Mammary microvascular endothelial cell (primary cell): ENCODE measurements at places on chromosomes 5 and 9. TPM values are rescaled to one million over a fixed set of nuclear protein-coding genes. Genes with fewer than 3 reads are reported as not detected.

Gene TMOD1
- total RNA-seq: 0.60 and 1.1 TPM in 2 replicates

Gene NREP
- 8.5 and 11.9 TPM in 2 replicates for total RNA-seq

Gene CARTPT
- not detected in 2 replicates for total RNA-seq

Gene SNX30
- total RNA-seq: 3.4 and 4.1 TPM in 2 replicates

Gene SCGB3A2
- total RNA-seq: not detected in 2 replicates

Gene MZB1
- not detected in 2 replicates for total RNA-seq

Gene PKN3
- 29.7 and 33.2 TPM in 2 replicates for total RNA-seq

Gene SH3GL2
- 0.07 TPM in 1 of 2 replicates, not detected in the other for total RNA-seq

Gene PCDHB8
- 0.25 TPM in 1 of 2 replicates, not detected in the other for total RNA-seq

Gene LHX6
- total RNA-seq: 16.9 and 17.3 TPM in 2 replicates

Gene NMUR2
- total RNA-seq: not detected in 2 replicates

Gene RLN2
- total RNA-seq: 0.74 TPM in 1 of 2 replicates, not detected in the other

Gene SLC12A7
- 19.8 and 27.1 TPM in 2 replicates for total RNA-seq

Gene CMYA5
- under 0.01 TPM in 2 replicates for total RNA-seq

Gene PCDHB3
- total RNA-seq: 0.30 and 0.47 TPM in 2 replicates

Gene DMGDH
- total RNA-seq: 0.13 and 0.15 TPM in 2 replicates

Gene EMB
- total RNA-seq: 0.30 and 0.67 TPM in 2 replicates

Gene PCDHB5
- total RNA-seq: 0.15 and 0.47 TPM in 2 replicates
